ENCODE measurements at places on chromosomes 1 and 21. TPM values are rescaled to one million over a fixed set of nuclear protein-coding genes. Genes with fewer than 3 reads are reported as not detected.

- no peak for DNase-seq
Measured at GRCh38 chr1:921011-921837, 2.5 kb upstream of the SAMD11 start.

GRCh38 chr1:185965870-185966269, 231.7 kb downstream of the HMCN1 start:
- DNase-seq: no peak

GRCh38 chr1:34655206-34655874, 99.5 kb upstream of the GJB5 start:
- no peak for DNase-seq

- DNase-seq: no peak
Measured at GRCh38 chr1:81950591-81951244, 150.0 kb downstream of the ADGRL2 start.

DNA sequence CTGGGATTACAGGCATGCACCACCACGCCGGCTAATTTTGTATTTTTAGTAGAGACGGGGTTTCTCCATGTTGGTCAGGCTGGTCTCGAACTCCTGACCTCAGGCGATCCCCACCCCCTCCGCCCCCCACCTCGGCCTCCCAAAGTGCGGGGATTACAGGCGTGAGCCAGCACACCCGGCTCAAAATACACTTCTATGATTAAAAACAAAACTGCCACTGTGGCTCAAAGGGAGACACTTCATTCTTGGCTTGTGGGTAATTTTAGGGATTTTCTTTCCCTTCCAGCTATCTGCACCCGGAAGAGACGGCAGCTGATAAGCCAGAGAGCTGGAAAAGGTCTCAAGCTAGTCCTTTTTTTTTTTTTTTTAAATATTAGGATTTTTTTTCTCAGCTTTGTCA, 24.5 kb downstream of the TMPRSS2 start:
- DNase-seq: no peak

- no peak for DNase-seq
Measured at GRCh38 chr1:231872461-231872910, 245.9 kb downstream of the DISC1 start.

DNA sequence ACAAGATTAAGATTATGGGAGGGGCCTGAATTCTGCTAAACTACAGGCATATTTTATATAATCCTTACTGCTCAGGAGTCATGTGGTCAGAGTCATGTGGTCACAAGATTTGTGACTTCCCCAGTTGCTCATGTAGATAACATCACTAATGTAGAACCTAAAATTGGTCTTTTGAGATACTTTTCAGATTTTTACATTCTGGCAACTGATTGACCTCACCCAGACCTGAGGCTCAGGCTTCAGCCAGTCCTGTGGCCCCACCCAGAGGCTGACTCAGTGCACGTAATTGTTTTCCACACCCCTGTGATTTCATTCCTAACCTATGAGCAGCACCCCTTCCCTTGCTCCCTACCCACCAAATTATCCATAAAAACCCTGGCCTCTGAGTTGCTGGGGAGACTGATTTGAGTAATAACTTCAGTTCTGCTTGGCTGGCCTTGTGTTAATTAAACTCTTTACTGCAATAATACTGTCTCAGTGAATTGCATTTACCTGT, 41.7 kb upstream of the ZNF326 start:
- DNase-seq: no peak

DNA sequence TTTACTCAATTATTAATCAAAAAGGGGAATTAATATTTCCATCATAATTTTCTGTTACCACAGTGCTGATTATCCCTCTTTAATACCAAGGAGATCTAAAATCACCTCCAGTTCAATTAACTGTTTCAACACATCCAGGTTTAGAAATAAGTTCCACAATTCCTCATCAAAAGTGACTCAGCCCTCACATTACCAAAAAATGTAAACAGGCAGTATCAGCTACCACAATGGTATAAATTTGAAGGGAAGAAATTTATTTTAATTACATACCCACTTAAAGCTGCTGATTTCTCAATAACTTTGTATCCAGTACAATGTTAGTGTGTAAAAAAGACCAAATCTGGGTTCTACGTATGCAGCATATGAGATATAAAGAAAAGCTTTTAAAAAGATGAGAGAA, 51.9 kb downstream of the EIF4G3 start:
- no peak for DNase-seq

- no peak for DNase-seq
Measured at GRCh38 chr1:92784021-92784638, 778 bp downstream of the EVI5 start.

- no peak for DNase-seq
Measured at GRCh38 chr1:82485591-82486369, 685.0 kb downstream of the ADGRL2 start.

DNA sequence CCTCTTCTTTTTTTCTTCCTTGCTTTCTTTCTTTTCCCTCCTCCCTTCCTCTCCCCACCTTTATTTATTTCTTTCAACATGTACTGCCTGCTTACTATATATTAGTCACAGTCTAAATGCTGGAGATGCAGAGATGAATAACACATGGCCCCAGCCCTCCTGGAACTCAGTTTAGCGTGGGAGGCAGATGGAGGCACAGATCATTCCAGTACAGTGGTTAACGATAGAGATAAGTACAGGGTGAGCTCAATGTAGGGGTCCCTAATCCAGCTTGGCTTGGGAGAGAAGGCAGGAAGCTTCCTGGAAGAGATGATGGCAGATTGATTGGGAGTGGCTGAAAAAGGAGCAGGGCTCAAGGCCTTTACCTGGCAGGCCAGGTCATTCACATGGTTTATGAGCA, 55.6 kb upstream of the PPP2R5A start:
- DNase-seq: no peak

- no peak for DNase-seq
Measured at GRCh38 chr21:18318156-18318555, 73.5 kb downstream of the CHODL start.

DNA sequence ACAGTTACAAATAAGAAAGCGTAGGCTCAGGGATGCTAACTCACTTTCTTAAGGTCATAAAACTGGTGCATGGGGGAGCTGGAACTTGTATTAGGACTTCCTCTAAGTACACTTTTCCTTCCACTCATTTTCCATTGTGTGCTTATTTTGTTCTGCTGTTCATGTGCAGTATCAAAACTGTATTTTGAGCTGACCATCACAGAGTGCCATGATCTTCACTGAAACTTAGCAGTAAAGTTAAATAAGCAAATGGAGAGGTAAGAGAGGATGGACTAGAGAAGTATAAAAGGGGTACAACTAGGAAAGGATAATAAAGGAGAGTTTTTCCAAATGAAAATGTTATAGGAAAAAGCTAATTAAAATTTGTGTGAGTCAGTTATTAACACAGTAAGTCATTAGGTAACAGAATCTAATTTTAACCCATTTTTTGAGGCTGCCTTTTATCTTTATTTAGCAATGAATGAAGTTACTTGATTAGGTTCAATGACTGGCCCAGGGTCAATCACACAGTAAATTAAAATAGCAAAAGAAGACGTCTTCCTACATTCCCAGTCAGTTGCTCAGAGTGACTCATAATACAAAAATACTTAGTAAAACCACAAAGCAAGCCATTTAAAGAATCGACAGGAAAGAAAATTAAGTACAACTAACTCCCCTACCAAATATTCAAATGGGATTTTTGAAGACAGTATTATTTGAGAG, 165.8 kb upstream of the C1orf105 start:
- DNase-seq: no peak

DNA sequence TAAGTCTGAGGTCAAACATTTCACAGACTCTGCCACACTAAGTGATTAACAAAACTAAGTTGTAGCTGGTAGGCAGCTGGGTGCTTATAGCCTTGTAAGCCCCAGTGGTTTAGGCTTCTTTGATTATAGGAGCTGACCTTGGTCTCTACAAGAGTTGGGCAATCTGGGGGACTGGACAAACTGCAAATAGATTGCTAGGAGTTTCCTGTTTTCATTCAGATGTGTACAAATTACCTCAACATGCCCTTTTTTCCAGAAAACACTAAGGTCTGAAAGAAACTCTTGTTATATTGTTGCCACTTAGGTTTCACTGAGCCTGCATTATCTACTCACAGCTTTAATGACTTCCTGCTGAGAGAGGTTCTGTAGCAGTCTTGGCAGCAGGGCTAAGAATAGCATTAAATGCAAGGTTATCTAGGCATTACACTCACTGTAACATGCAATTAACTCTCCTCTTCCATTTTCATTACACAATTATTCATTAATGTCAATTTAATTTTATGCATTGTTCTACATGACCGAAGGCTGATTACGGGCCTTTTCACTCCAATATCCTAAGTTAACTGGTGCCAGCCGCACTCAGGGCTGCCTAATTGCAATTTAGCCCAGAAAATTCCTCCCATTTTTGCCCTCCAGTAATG, 314.0 kb downstream of the LMO4 start:
- no peak for DNase-seq

- DNase-seq: no peak
Measured at GRCh38 chr1:246383791-246384190, 123.3 kb downstream of the SMYD3 start.

DNA sequence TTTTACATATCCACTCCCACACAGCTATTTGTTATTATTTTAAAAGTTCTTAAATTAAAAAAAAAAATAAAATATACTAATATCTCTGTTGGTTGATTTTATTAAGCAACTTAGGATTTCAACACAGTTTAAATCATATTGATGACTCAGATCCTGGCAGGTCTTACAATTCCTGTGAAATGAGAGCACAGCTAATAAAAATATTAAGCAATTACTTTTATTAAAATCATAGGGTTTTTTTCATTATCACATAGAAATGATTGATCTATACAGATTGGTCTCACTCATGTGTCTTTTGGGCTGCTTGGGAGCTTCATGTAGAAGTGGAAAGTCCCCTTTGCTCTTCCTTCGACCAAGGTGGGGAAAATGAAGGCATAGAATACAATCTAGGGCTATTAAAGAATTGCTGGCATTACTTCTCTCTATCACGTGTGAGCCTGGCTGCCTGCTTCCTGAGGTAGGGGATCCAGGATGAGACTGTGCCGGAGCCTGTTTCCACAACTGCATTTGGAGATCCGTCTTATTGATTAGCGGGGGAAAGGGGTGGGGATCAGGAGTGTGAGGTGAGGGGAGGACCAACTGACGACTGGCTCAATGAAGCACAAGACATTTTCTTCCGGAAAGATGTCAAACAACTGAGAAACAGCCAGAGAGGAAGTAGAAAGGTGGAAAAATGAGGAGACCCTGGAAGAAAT, 858.0 kb downstream of the USP25 start:
- DNase-seq: no peak

GRCh38 chr1:67980028-67980427, 70.4 kb downstream of the DIRAS3 start:
- DNase-seq: no peak

DNA sequence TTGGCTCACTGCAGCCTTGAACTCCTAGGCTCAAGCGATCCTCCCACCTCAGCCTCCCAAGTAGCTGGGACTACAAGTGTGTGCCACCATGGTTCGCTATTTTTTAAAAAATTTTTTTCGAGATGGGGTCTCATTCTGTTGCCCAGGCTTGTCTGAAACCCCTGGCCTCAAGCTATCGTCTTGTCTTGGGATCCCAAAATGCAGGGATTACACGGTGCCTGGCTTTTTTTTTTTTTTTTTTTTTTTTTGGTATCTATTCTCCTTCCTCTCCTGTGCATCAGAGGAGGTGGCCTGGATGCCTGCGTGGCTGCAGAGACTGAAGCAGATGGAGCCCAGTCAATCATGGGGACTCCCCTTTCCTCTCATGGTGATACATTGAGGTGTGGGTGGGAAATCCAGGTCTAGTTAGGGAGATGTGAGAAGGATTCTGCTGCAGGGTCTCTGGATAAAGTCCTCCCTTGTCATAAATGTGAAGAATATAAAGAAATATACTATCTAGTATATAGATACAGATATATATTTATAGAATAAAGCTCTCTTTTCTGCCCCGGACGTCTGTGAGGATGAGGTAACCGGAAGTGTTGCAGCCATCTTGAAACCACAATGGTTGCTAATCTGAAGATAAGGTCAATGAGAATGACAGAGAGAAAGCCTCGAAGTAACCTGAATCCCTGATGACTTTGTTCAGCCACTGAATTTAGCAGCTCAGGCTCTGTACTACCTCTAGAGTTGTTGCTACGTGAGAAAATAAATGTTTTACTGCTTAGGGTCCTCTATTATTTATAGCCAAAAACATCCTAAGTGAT, 19.5 kb upstream of the RGSL1 start:
- DNase-seq: no peak

- DNase-seq: no peak
Measured at GRCh38 chr1:173043253-173043652, 7.5 kb downstream of the TNFSF18 start.

DNA sequence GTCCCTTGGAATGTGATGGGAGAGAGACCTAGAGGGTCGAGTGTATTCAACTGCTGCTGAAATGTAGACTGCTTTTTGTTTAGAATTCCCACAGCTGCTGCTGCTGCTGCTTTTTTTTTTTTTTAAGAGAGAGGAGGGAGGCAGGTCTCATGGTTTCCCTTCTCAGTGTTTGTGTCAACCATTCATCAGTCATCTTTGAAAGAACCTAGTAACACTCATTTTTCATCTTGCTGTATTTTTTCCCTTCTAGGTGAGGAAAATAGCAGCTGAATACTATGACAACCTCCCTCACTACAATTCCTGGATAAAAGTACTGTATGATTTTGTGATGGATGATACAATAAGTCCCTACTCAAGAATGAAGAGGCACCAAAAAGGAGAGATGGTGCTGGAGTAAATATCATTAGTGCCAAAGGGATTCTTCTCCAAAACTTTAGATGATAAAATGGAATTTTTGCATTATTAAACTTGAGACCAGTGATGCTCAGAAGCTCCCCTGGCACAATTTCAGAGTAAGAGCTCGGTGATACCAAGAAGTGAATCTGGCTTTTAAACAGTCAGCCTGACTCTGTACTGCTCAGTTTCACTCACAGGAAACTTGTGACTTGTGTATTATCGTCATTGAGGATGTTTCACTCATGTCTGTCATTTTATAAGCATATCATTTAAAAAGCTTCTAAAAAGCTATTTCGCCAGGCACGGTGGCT, 9.2 kb downstream of the DEGS1 start:
- no peak for DNase-seq

LRRC8D gene
- total RNA-seq: 4.4 TPM

ACTA1 gene
- not detected for total RNA-seq

TTC34 gene
- under 0.01 TPM for total RNA-seq

TTC22 gene
- 43.5 TPM for total RNA-seq

PAPPA2 gene
- total RNA-seq: 0.25 TPM

TEKT2 gene
- not detected for total RNA-seq

SLFNL1 gene
- total RNA-seq: 1.2 TPM

CYP4A22 gene
- total RNA-seq: not detected

TAL1 gene
- total RNA-seq: 7.1 TPM

FGR gene
- 18.4 TPM for total RNA-seq

CHD1L gene
- total RNA-seq: 22.3 TPM

IGFN1 gene
- total RNA-seq: not detected

SPRR1B gene
- total RNA-seq: 216 TPM

Data from vagina (tissue), 2 donors.